ENCODE measurements at places on chromosomes 12 and 14. TPM values are rescaled to one million over a fixed set of nuclear protein-coding genes. Genes with fewer than 3 reads are reported as not detected.

- DNase-seq, result peak; percentile 56
Measured at GRCh38 chr14:71932229-71932981, at the start of gene RGS6. TSS of gene RGS6 (plus strand) at chr14:71932429.

- no peak for DNase-seq
Measured at GRCh38 chr12:78483767-78484315, 380.7 kb upstream of the SYT1 start.

GRCh38 chr12:44317651-44318126 is 481.8 kb downstream of the TMEM117 start:
- DNase-seq, result peak; percentile 81

The IL22 gene
- total RNA-seq, result not detected

DNA sequence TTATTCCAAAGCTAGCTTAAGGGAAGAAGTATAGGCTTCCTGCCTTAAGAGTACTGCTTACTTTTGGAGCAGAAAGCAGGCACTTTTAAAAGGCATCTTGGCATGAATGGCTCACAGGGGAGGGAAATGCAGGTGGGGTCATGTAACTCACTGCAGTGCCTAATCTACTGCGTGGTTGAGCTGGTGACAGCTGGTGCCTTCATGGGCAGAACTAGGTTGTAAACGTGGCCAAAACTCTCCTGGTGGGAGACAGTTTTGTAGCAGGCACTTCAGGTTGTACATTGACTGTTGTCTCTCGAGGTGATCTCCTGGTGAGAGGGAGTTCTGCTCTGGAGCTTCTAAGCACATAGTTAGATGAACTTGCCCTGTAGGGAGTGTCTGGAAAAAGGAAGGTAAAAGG is 962.5 kb downstream of the DIO2 start:
- DNase-seq, result no peak

The MSRB3 gene
- 2.8 TPM for total RNA-seq

DNA sequence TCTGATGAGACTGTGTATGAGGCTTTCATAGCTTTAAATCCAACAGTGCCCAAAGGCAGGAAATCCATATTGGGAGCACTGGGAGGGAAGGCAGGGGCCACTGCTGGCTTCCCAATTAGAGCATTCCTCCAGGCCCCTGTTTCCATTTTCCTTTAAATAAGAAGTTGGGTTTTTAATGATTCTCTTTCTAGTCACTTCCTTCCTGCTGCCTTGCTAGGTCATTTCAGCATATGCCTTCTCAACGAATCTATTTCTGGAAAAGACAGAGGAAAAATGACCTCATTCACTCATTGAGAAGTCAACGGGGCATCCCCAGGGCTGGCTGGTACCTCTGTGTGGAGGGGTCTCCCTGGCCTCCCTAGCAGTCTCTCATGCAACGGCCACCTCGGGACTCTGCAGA is 43.5 kb downstream of the IGF1 start:
- peak; percentile 34 for DNase-seq

DNA sequence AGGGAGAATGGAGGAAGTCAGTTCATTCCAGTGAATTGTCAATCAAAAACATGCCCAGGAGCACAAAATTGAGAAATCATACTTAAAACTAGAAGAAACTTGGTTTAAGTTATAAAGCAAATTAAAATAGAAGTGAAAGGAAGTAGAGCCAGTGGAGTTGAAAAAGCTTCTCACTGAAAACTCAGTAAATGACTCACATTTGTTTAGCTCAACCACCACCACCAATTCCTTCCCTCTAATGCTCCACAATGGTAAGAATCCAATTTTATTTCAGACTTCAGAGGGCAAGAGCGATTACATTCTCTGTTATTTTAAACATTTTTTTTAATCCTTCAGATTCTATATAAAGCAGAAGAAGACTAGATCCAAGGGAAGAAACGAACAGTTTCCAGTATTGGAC is 19.4 kb downstream of the UTP20 start:
- no peak for DNase-seq

DNA sequence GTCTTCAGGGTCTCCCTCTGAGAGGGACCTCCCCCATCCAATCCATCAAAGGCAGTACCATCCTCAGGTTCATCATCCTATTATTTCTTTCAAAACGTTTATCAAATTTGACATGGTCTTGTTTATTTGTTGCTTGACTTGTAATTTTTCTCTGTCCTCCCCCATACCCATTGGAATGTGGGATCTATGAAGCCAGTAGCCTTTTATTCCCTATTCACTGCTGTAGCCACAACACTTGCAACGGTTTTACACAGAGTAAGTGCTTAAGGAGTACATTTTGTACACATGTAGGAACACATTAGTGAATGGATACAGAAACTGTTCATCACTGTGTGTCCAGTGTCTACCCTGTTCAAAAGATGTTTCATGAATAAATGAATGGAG is 41.5 kb downstream of the IGF1 start:
- DNase-seq, result no peak

DNA sequence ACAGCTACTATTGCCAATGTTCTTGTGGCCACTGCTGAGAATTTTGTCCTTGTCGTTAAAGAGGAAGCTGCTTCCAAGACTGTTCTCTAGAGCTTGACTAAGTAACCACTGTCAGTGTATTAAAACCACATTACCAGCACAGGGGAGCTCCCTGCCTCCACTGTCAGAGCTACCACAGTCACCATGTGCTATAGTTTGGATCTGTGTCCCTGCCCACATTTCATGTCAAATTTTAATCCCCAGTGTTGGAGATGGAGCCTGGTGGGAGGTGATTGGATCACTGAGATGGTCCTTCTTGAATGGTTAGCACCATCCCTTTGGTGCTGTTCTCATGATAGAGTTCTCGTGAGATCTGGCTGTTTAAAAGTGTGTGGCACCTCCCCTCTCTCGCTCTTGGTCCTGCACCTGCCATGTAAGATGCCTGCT is 23.2 kb upstream of the RAP1B start:
- no peak for DNase-seq

The BRAP gene
- 23.9 TPM for total RNA-seq

DNA sequence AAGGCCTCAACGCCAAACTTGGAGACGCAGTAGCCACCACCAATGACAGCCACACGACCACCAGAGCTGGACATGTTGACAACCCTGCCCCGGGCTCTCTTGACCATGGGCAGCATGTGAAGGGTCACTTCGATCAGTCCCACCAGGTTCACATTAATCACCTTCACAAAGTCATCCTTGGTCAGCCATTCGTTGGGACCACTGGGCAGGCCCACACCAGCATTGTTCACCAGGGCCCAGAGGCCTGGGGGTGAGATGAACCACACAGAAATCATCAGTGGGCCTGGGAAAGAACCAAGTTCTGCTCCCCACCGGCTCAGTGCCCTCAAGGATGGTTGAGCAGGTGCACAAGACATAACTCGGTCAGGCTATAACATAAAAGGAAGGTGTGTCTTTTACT is 4.0 kb downstream of the SDR9C7 start:
- DNase-seq, result no peak

- DNase-seq, result no peak
Measured at GRCh38 chr12:42015051-42015461, 129.6 kb downstream of the GXYLT1 start.

The USP5 gene
- 209 TPM for total RNA-seq

DNA sequence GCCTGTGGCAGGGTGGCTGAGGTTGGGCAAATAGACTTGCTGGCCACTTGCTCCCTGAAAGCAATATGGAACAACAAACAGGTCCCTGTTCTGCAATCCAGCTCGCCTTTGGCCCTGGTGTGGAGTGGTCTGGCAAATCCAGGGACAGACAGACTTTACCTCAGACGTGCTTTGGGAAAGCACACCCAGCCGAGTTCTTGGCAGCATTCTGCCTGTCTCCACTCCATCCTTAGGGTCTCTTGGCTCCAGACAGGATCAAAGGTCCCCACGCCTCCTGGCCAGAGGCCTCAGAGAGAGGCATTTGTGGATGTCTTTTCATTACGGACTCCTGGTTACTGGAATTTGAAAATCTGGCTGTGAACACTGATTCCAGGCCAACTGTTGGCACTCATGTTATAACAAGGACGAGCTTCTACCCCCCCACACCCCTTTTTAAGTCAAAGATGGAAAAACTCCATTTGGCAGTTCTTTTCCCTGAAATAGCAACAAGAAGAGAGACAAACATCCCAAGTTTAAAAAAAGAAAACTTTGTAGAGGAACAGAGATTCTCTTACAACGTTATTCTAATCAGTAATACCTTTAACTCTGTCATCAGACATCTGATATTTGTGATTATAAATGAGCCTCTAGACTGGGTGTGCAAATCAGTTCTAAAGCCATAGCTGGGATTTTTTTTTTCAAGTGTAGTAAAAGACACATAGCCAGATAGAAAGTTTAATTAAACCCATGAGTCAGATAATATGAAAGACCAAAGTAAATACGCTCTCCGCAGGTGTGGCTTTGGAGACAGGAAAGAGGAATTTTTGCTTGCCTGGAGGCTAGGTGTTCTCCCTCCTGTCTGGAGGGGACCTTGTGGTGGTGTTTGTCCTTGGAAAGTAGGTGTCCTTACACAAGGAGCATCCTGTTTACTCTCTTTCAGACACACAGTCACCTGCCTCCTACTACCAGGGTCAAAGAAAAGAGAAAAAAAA is 60.7 kb downstream of the GALNT8 start:
- no peak for DNase-seq

GRCh38 chr12:109879351-109880042 is 844 bp downstream of the GLTP start:
- no peak for DNase-seq

- no peak for DNase-seq
Measured at GRCh38 chr14:26395726-26396125, 202.1 kb downstream of the NOVA1 start.

DNA sequence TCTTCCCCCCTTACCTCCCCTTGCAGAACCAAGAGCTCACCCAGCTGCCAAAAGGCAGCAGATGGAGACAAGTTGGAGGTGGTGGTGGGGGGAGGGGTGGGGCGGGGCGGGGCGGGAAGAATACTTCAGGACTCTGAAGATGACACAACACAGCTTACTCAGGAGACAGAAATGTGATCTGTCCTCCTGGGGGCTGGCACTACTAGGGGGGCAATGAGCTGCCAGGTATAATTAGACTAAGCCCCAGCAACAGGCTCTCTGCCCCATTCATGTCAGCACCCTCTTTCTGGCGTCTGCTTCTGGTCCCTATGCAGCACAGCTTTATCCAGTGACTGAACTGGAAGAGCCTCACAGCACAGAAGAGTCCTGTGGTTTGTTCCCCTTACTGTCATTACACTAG is 407.0 kb downstream of the MED13L start:
- DNase-seq, result no peak

GRCh38 chr14:24595073-24595808 is 14.2 kb downstream of the GZMH start:
- DNase-seq, result no peak

DNA sequence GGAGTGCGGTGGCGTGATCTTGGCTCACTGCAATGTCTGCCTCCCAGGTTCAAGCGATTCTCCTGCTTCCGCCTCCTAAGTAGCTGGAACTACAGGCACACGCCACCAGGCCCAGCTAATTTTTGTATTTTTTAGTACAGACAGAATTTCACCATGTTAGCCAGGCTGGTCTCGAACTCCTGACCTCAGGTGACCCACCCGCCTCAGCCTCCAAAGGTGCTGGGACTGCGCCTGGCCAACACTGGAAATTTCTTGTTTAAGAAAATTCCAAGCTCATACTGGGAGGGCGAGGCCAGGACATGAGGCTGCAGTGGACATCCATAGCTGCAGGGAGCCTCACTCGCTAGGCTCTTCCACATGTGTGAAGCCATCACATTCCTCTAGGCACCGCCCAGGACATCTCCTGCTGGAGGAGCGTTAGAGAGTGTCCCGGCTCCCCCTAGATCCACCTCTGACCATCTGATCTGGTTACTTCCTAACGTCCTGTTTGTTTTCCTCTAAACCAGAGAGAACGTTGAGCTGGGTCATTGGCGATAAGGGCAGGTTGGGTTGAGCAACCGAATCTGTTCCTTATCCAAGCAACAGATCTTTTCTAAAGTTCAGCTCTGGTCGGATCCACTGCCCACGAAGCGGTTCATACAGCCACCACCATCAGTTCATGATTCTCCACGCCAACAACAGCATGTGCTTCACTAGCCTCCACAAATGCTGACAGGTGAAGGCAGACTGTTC is 108.2 kb upstream of the MED13L start:
- DNase-seq, result no peak

GRCh38 chr14:90808759-90809529 is 7.3 kb downstream of the TTC7B start:
- DNase-seq, result no peak

The SETD3 gene
- total RNA-seq, result 46.4 TPM

GRCh38 chr12:91818227-91819131 is 327.2 kb downstream of the BTG1 start:
- DNase-seq, result peak; percentile 1

The EP400 gene
- 91.4 TPM for total RNA-seq

The KRT3 gene
- not detected for total RNA-seq

The ANKRD33 gene
- not detected for total RNA-seq

The KRT83 gene
- not detected for total RNA-seq

The SERPINA3 gene
- 0.17 TPM for total RNA-seq

The RFLNA gene
- 1.1 TPM for total RNA-seq

- no peak for DNase-seq
Measured at GRCh38 chr12:132948146-132949066, 7.7 kb downstream of the ZNF605 start.

DNA sequence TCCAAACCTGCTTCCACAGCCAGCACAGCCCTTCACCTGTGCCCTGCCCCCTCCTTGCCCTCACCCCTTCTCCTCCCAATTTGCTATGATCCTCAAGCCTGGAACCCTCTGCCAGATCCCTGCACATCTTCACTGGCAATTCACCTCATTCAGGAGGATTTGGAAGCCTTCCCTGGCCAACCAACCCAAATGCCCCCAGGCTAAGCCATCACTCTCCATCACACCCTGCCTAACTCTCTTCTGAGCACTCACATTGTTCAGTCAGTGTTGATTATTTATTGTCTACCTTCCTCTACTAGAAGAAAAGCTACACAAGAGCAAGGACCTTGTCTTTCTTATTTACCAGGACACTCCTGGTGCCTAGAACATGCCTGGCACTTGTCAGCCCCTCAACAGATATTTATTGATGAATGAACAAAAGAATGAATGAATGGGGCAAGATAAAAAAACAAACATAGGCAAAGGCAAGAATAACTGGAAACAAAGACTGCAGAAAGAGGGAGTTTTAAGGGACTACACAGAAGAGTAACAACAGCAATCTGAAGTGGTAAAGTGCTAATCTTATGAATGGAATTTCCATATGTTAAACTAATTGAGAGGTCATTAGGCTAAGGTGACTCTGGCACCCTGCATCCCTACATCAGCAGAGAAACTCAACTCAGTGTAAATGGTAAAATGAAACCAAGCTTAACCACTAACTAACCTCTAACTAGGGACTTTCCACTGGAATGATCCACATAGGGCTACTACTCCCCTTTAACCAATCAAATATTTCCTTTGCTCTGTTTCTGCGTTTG is 33.4 kb downstream of the TMTC1 start:
- no peak for DNase-seq

GRCh38 chr12:57429473-57430111 is 1.3 kb downstream of the R3HDM2 start:
- no peak for DNase-seq

All from A673 (cell line).